ENCODE measurements at places on chromosomes 3 and 15.

GRCh38 chr3:42172047-42172654, 81.0 kb downstream of the TRAK1 start:
- no peak for DNase-seq

DNA sequence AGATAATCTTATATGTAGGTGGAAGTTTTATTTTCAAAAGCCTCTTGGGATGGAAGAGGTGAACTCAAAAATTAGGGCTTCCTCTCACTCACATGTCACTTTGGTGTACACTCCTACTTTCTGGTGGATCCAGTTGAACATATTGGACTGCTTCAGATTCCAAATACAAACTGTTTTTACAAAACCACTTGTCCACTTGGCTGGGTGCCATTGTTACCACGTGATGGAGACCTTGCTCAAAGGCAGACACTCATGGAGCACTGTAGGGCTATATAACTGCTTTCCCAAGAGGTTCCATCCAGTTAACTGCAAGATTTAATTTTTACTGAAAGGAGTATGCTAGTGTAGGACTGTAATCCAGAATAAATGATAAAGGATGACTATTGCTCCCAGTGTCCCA, 307.0 kb downstream of the EPHA6 start:
- no peak for DNase-seq

DNA sequence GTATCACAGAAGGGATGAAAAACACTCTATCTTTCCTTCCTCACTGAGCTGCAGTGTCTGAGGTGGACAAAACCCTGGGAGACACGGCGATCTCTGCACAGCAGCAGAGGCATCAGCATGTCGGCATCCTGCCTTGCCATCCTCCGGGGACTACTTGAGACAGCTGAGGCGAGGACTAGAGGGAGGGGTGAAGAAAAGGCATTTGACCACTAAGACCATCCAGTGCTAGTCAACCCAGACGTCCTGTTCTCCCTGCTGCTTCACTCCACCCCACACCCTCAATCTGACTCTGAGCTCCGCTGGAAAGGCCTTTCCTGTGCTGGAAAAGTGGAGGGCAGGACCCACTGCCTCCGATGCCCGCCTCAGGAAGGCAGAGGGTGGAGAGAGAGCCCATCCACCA, 67.3 kb downstream of the VGLL4 start:
- no peak for DNase-seq

GRCh38 chr15:58043192-58043903, 22.2 kb downstream of the ALDH1A2 start:
- no peak for DNase-seq

DNA sequence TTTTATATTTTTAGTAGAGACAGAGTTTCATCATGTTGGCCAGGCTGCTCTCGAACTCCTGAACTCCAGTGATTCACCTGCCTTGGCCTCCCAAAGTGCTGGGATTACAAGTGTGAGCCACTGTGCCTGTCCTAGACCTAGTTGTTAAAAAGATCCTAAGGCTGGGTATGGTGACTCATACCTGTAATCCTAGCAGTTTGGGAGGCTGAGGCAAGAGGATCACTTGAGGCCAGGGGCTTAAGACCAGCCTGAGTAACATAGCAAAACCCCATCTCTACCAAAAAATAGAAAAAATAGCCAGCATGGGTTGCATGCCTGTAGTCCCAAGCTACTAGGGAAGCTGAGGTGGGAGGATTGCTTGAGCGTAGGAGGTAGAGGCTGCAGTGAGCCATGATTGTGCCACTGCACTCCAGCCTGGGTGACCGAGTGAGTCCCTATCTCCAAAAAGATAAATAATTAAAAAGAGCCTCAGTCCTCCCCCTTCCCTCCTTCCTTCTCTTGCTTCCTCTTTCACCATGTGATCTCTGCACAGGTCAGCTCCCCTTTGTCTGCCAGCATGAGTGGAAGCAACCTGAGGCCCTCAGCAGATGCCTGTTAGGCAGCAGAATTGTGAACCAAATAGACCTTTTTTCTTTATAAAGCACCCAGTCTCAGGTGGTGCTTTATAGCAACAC, 9.8 kb upstream of the FNDC3B start:
- DNase-seq, result no peak

DNA sequence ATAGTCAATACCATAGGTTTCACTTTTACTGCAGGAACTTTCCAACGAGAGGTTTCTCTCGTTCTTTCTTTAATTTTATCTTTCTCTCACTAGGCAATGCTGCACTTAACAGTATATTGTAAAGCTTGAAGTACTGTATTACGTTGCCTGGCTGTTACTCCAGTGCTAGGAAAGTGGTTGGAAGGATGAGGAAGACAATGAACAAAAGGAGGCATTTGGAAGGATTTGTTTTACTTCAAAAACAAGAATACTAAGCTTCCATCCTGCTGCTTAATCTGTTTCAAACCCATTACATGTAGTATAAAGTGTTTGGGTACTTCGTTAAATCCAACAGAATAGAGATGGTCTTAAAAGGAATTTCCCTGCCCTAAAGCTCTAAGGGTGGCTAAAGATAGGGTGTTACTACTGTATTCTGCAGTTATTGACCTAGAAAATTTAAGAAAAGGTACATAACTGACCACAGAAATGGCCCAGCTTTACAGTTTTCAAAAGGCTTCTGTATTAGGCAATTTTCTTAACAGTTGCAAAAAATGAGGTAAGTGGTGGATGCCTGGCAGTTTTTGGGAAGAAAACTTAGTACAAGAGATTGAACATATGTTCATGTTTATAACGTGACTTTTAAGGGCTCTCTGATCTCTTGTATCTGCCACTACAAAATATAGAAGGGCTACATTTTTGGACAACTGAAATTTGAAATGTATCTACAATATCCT, 785 bp upstream of the IFT57 start:
- no peak for DNase-seq

DNA sequence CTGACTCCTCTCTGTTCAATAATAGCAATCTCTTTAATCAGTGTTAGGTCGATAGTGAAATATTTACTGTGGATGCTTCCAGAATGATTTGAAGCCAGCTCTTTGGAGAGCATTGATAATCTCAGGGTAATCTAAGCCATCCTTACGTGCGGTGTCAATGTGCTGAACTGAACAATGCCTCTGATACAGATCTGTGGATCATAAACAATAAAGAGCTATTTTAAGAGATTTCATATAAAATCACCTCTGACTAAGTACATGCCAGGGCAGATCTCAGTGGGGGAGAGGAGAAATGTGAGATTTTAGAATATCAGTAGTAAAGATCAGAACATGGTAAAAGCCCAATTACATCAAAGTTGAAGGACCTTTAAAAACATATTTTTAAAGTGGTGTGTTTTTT, 319.3 kb upstream of the GBE1 start:
- DNase-seq, result no peak

- no peak for DNase-seq
Measured at GRCh38 chr3:134327594-134327975, 46.7 kb downstream of the AMOTL2 start.

DNA sequence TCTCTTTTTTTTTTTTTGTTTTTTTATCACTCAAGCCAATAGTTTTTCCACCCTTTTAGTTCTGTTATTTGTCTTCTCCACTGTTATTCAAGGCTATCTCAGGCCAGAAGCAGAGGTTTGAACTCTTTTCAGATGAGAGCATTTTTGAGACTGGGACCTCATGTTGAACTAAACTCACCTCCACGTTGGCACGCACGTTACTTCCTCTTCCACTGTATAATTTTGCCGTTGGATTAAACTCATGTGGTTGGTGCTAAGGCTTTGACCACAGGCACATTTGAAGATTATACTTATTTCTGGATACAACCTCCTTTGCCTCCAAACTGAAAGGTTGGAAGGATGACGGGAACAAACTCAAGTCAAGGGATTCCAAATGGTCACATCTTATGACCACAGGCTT, 501.3 kb upstream of the TPRG1 start:
- DNase-seq, result no peak

DNA sequence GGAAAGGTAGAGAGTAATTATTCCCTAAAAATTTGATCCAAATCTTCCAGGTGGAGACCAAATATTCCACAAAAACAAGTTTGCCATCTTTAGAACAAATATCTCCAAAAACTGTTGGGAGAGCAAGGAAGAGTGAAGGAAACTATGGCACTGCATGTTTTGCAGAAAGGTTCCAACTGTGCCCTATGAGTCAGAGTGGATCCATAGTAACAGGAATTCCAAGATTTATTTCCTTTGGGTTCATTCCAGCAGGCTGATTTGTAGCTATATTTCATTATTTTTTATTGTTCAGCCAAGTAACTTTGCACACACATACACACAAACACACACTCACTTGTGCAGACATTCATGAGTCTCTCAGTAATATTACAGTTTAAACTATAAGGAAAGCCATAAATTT, 459.7 kb upstream of the EPHA6 start:
- no peak for DNase-seq

- no peak for DNase-seq
Measured at GRCh38 chr3:83092521-83093221, 1331.2 kb upstream of the GBE1 start.

DNA sequence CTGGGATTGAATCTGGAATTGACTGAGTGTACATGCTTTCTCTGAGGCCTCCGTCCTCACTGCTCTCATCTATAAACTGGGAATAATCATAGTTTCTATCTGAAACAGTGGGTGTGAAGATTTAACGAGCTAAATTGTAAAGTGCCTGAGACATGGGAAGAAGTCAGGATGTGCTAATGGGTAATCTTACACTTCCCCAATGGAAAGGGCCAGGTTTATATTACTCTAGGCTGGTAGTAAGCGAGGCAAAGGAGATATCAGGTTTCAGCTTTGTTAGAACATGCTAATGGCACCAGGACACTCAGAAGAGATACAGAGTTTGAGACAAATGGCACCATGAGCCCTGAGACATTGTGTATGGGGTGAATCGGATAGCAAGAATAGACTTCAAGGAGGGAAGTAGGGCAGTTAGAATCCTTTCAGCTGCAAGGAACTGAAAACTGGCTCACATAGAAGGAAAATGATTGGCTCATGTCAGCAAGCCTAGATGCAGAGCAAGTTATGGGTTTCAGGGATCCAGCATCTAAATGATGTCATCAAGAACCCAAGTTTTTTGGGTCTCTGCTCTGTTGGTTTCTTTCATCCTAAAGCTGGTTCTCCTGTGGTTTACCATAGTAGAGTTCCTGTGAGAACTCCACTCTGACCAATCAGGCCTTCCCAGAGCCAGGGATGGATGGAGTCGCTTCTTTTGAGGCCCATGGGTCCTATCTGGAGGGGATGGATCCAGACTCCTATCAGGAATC, 21.8 kb downstream of the FLNB start:
- DNase-seq, result no peak

DNA sequence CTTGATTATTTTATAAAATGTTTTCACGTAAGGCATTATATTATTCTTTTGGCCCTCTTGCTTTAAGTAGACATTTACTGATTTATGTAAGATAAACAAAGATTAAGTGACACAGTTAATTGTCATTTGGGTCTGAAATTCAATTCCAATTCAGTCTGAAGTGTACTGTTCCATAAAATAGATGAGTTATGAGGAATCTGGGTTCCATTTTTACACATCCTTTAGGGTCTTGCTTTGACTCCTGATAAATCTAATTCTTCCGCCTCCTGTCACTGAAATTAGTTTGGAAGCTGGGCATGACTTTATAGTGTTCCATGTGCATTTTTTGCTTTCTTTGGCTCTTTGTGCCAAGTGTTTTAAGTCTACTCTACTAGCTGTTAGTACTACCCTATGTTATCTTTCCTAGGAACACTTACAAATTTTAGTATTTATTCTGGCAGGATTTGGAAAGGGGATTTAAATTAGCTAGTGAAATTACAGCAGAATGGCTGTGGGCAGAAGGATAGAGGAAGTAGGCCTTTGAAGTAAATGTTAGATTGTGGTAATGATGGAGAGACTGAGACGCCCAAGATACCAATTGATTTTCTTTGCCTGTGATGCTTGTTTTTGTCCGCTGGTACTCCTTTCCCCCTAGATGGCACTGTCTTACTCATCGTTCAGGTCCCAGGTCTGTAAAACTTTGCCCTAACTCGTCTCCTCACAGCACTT, 14.3 kb downstream of the ARL8B start:
- DNase-seq, result no peak

DNA sequence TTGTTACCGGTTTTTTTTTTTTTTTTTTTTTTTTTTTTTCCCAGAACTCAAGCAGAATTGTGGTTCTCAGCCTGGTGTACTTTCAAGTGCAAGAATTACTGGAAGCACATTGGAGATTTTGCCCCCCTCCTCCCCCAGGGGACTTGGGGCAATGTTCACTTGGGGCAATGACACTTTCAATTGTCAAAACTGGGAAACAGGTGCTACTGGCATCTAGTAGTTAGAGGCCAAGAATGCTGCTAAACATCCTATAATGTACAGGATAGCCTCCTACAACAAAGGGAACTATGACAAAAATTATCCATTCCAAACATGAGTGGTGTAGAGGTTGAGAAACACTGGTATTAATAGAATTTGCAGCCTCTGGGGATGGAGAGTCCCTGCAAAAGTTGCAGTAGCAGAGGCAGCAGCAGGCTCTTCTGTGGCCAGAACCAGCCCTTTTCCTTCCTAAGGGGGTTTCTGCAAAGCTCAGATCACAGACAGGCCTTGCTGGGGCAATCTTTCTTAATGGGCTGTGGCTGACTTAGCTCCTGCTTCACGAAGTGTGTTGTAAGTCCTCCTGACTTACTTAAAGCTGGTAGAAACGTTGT, 144.3 kb upstream of the MRPS22 start:
- no peak for DNase-seq

- DNase-seq, result no peak
Measured at GRCh38 chr3:129330409-129330808, 51.7 kb downstream of the HMCES start.

DNA sequence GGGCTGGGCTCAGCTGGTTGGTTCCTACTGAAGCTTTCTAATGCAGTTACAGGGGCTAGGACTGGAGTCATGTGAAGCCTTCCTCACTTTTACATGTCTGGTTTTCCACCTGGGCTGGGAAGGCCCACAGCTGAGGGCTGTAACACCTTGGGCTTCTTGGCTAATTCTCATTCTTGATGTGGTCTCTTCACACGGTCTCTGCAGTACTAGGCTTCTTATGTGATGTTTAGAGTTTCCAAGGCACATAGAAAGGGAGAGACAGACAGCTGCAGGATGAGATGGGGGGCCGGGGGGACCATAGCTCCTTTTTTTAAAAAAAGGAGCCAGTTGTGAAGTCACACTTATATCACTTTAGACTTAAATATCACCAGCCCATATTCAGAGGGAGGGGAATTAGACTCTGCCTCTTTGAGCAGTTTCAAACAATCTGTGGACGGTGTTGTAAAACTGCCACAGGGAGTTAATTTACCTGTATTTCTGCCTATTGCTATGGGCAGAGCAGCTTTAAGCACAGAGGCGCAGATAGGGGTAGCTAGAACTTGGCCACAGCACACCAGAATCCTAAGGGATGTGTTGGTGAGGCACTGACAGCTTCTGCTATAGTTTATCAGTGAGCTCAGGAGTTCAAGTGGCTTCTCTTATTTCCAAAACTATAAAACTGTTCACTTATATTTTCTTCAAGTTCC, 46.7 kb downstream of the NKIRAS1 start:
- DNase-seq, result no peak
